Cortex of kidney (tissue), 1 donor: ENCODE measurements at places on chromosomes 2 and 18.

DNA sequence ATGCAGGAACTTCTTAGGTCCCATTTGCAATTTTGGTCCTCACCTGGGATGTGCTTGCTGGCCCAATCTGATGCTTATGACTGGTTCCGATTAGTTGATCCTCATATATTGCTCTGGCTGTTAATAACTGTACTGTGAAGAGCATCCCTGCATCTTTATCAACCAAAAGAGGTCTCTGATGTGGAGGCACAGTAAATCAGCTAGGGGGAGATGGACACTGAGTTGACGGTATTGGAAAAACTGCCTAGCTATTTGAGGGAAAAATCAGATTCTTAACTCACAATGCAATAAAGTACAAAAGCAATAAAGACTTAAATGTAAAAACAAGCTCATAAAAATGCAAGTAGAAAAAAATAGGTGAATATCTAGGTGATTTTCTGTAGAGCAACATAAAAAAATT lies 188.0 kb upstream of the TCF4 start:
- DNase-seq, result no peak

GRCh38 chr2:178401994-178402437 lies 49.0 kb downstream of the PRKRA start:
- DNase-seq, result no peak

- no peak for DNase-seq
Observed at GRCh38 chr18:9951022-9951859, 37.4 kb downstream of the VAPA start.

GRCh38 chr2:12797815-12798214 lies 81.1 kb downstream of the TRIB2 start:
- DNase-seq, result no peak

DNA sequence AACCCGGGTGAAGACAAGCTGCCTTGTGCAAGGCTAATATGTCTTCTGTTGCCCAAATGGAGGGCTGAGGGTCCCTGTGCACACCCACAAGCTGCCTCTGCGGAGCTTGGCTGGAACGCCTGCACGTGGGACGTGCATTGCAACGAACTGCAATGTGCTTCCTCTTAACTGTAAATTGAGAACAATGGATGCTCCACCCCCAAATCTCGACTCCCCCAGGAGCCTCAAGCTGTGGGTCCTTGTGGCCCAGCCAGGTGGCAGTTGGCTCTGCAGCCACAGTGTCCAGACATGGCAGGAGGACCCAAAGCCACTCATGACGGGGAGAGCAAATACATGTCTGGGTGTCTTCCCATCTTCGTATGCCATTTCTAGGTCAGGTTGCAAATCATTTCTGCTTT lies 90.1 kb downstream of the TWIST2 start:
- DNase-seq, result no peak

GRCh38 chr18:32422978-32423740 lies 47.5 kb downstream of the GAREM1 start:
- DNase-seq, result no peak

- no peak for DNase-seq
Observed at GRCh38 chr2:127326289-127326945, 32.5 kb upstream of the ERCC3 start.

DNA sequence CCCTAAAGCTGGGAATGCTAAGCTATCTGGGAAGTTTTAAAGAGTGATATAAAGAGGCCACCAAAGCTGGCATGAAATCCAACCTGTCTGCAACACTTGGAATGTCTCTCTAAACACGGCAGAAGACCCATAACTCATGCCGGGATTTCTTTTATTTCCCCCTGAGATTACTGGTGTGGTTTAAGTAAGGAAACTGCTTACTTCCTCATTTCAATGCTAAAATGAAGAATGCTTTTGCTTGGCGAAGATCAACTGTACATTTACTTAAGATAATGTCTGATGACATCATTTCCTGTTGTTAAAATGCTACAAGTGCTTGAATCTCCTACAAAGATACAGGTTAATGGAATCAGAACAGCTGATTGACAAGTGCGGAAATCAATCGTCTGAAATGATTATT lies 353.8 kb upstream of the SALL3 start:
- no peak for DNase-seq

- no peak for DNase-seq
Observed at GRCh38 chr2:107374249-107374648, 452.4 kb upstream of the RGPD4 start.

GRCh38 chr2:241092677-241093076 lies 9.4 kb downstream of the MTERF4 start:
- no peak for DNase-seq

- no peak for DNase-seq
Observed at GRCh38 chr2:241463276-241464135, 44.9 kb downstream of the STK25 start.

DNA sequence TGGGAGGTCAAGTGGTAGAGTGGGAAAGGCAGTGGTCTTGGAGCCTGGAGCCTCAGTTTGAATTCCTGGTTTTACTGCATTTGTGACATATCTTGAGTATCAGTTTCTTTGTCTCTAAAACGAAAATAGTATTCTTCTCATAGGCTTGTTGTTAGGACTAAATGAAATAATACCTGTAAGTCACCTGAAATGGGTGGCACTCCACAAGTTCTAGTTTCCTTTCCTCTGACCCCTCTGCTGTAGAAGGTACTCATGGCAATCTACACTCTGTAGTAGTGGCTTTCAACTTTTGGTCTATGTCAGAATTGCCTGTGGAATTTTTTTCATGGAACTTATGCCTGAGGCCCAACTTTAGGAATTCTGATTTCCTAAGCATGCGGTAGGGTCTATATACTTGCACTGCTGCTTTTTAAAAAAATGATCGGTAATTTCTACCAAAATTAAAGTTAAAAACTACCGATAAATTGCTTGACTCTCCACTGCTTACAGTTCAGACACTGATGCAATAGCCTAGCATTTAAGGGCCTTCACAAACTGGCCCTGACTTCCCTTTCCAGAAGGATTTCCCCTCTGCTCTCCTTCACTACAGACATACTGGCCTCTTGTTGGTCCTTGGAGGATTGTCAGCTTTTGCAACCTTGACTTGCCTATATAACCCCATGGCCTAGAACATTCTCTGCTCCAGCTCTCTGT lies 47.2 kb downstream of the PLEK start:
- no peak for DNase-seq

DNA sequence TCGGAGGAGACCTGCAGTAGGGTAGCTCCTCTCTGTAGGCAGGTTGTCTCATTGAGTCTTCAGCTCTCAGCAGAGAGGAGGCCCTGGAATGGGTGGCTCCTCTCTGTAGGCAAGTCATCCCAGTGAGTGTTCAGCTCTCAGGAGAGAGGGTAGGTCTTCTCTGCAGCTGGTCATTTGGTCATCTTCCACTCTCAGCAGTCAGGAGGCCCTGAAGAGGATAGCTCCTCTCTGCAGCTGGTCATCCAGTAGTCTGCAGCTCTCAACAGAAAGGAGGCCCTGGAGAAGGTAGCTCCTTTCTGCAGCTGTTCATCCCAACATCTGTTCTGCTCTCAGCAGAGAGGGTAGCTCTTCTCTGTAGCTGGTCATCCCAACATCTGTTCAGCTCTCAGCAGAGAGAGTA lies 26.0 kb upstream of the RUFY4 start:
- DNase-seq, result no peak

DNA sequence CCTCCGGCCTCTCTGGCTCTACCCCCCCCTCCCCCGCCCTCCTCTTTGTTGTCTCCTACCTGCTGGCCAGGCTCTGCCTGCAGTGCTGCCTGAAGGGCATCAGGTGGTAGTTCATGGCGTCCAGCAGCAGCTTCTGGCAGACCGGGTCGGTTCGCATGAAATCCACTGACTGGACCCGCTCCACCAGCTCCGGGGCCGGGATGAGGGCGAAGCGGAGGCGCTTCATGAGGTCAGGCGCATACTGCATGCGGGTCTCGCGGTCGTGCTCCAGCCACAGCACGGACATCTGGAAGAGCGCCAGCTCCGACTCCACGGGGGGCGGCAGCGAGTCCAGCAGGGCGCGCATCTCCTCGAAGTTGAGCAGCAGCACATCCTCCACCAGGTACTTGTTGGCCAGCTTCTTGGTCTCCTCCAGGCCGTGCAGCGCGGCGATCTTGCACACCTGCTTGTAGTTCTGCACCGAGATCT lies 3.2 kb downstream of the KLHL14 start:
- DNase-seq, result no peak

DNA sequence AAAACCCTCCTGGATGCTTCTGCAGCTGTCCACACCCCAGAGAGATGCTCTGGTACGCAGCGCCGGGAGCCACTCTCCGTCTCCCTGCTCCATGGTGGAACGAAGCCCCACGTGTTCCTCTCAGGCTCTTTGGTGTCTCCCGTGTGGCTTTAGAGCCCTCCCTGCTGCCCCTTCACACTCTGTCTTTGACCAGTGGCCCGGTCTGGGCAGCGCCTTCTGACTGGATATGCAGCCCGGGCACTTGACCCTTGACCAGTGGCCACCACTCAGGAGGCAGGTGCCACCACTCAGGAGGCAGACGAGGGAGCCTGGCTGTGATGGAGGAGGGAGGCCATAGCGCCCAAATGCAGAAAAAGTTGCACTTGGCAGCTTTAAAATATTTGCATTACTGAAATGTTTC lies 214.5 kb upstream of the SALL3 start:
- DNase-seq, result no peak

- no peak for DNase-seq
Observed at GRCh38 chr2:32755666-32756065, 127.8 kb downstream of the TTC27 start.

DNA sequence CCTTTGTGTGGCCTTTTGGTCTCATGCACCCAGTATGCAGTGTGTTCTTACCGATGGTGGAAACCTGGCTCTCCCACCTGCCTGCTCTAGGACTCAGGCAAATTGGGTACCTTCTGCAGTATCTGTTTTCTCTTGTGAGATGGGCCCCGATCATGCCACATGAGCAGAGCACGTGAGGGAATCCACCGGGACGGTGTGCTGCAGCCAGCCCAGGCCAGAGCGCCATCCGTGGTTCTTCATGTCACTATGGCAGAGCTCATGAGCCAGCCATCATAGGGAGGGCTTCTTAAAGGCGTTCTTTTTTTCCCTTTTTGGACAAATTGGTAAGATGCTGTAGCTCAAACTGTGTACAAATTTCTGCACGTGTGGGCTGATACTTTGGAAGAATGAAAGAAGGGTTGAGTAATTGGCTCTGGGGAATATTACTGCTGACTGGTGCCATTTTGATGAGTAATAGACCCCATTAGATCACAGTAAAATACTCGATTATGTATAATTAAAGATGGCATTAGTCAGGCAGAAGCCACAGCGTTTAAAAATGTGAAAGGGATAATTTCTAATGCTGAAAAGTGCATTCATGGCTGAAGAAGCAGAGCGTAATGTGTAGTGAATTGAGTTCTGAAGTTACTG lies 19.2 kb downstream of the SH3RF3 start:
- no peak for DNase-seq

DNA sequence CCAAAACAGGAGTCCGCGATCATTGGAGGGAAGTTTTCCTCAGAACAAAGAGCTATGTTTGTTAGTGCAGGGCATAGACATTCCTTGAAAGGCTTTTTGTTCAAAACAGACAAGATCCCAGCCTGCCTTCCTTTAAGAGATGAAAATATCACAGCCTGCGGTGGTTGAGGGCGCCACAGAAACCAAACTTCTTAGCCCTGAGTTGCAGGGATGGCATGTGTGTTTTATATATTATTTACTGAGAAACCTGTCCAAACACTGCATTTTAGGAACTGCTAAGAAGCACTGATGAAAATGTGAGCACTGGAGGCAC lies 57.5 kb upstream of the TMEM178A start:
- no peak for DNase-seq

GRCh38 chr18:54883816-54884604 lies 55.7 kb downstream of the RAB27B start:
- no peak for DNase-seq

GRCh38 chr2:131431336-131431735 lies 44.6 kb upstream of the TUBA3D start:
- no peak for DNase-seq

- DNase-seq, result no peak
Observed at GRCh38 chr2:120829633-120830025, 94.0 kb downstream of the GLI2 start.

GRCh38 chr2:224532931-224533330 lies 52.2 kb downstream of the CUL3 start:
- DNase-seq, result no peak

DNA sequence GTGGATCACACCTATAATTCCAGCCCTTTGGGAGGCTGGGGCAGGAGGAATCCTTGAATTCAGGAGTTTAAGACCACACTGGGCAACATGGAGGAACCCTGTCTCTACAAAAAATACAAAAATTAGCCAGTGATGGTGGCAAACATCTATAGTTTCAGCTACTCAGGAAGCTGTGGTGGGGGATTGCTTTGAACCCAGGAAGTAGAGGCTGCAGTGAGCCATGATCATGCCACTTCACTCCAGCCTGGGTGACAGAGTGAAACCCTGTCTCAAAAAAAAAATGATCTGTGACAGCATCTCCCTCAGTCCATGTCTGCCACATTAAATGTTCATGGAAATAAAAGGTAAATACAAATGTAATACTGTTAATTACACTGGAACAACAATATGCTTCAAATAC lies 121.4 kb upstream of the COL5A2 start:
- DNase-seq, result no peak

- no peak for DNase-seq
Observed at GRCh38 chr2:8378016-8378810, 303.6 kb upstream of the ID2 start.

- DNase-seq, result no peak
Observed at GRCh38 chr2:37928377-37928776, 3.3 kb downstream of the RMDN2 start.

- no peak for DNase-seq
Observed at GRCh38 chr18:21911551-21911950, 171.0 kb downstream of the MIB1 start.

- no peak for DNase-seq
Observed at GRCh38 chr2:84619794-84620371, 103.6 kb downstream of the DNAH6 start.

DNA sequence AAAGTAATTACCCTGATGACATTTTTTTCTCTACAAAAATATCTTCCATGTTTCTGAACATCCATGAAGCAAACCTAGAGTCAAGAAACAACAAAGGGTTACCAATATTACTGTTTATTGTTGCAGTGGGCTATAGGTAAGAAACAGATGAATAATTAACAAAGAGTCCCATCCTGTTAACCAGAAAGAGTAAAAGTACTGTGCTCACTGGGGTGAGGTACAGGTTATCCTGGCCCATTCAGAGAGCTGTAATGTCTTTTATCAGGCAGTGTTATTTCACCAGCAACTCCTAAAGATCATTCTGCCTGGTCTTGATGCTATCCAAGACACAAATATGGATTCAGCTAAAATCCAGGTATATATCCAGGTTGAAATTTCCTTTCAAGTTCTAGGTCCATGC lies 754.9 kb downstream of the SATB2 start:
- DNase-seq, result no peak

DNA sequence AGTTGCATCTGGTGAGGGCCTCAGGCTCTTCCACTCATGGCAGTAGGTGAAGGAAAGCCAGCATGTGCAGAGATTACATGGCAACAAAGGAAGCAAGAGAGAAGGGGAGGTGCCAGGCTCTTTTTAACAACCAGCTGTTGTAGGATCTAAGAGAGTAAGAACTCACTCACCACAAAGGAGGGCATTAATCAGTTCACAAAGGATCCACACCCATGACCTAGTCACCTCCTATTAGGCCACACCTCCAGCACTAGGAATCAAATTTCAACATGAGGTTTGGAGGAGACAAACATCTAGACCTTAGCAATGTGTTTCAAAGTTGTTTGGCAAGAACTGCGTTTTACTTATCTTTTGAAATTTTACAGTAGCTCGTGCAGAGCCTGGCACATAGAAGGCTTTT lies 20.5 kb upstream of the REG3A start:
- DNase-seq, result no peak

- no peak for DNase-seq
Observed at GRCh38 chr2:29405266-29405665, 290.1 kb downstream of the CLIP4 start.

- DNase-seq, result no peak
Observed at GRCh38 chr18:59272891-59273758, at the start of gene RAX. Gene RAX, minus strand, starts transcription at chr18:59273454. Its CDS starts 248 bp downstream, at chr18:59273206.
